Mucosa of gallbladder (tissue), 1 donor: ENCODE measurements at places on chromosomes 6 and 20.

GRCh38 chr6:132133736-132134445, 182.7 kb upstream of the CCN2 start:
- DNase-seq: no peak

DNA sequence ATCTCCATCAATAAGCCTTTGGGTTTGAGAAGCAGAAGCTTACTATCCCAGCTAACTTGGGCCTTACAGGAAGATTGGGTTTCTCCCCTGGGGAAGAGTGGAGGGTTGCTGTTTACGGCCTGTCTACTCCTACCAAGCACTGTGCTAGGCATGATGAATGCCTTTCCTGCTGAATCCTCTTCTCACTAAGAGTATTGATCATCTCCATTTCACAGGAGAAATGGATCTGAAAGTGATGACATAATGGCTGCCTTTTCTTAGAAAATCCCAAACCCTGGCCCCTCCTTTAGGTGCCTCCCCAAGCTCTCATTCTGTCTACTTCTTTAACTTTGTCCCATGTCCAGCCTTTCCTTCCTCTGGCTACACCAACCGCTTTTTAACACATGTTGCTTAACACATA, 66.1 kb downstream of the TSHZ2 start:
- no peak for DNase-seq

GRCh38 chr20:7994809-7995208, 24.8 kb downstream of the TMX4 start:
- no peak for DNase-seq

DNA sequence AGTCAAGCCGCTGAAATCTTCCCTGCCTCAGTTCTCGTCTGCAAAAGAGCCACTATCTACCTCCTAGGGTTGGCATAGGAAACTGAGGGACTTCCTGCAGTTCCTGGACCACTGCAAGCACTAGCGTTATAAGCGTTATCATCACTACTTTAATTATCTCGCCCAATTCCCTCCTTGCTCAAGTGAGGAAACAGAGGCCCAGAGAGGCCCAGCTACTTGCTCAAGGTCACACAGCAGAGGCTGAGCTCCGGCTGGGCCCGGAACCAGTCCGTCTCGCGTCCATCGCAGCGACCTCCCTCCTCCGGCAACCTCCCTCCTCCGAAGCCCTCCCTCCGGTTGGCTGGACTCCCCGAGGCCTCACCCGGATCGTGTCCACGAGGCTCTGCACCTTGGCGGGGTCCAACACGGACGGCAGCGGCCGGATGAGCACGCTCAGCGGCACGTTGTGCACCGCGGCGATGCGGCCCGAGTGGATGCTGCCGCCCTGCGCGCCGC, 338 bp downstream of the SRXN1 start:
- no peak for DNase-seq

DNA sequence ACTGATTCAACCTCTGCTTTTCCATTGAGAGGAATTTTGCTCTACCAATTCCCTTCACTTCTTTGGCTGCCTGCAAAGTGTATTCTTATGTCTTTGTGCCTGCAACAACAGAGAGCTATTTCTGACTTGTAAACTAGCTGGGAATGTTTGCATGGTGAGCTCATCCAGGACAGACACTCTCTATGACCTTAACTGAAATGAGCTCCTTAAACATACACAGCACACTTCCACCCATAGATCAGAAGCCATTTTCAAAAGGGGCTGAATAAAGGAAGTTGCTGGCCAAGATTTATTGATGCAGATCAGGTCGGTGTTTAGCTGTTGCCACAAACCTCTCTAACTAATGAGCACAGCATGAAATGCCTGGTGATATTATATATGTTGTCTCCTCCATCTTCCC, 377.7 kb downstream of the BTBD9 start:
- no peak for DNase-seq
